ENCODE measurements at places on chromosomes 3 and 15.

GRCh38 chr3:189641776-189642175 lies 10.6 kb downstream of the TP63 start:
- no peak for DNase-seq

DNA sequence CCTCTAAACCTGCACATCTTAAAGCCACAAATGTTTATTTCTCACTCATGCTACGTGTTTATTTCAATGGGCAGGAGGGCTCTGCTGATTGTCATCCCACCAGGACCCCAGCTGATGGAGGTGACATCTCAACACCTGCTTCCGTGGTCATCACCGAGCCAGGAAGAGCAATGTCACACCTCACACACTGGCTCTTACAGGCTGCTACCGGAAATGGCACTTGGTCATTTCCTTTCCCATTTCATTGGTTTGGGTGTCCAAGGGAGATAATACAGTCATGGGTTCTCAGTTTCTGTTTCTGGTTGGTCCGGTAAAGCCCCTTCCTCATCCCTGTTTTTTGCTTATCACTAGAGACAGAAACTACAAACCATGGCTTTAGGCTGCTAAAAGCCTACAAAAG lies 41.9 kb downstream of the ABHD2 start:
- DNase-seq = no peak

DNA sequence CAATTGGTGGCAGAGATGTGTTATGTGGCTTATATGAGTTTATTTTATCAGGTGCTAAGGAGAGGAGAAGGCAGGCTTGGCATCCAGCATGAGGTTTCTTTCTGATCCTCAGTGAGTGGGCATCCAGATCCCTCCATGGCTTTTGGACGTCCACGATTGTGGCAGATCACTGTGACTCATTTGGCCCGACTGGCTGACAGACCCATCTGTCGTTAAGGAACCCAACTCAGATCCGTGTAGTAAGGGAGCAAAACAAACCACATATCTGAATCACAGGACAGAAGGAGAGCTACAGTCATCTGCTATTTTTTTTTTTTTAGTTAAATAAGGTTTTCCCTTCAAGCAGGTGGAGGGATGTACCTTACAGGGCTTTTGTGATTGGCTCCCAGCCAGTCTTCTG lies 197.0 kb upstream of the KCNH8 start:
- DNase-seq = no peak

DNA sequence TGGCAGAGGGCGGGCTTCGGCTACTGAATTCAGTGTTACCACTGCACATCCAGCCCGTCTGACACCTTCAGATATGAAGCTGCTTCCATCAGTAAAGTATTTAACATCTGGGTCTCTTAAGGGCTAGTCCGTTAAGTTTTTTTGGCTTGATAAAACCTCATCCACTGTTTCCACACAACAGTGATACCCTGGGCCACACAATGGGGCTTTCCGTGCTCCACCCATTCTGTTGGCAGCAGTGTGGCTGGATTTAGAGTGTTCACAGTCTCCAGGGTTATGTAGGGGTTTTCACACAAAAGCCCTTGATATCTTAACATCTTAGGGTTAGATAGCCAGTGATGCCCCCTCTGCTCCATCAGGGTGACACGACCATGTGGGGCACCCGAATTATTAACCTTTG lies 165.0 kb downstream of the STXBP5L start:
- no peak for DNase-seq

GRCh38 chr3:63090656-63091055 lies 187.5 kb upstream of the SYNPR start:
- no peak for DNase-seq

GRCh38 chr3:64895106-64895990 lies 207.5 kb upstream of the ADAMTS9 start:
- no peak for DNase-seq

DNA sequence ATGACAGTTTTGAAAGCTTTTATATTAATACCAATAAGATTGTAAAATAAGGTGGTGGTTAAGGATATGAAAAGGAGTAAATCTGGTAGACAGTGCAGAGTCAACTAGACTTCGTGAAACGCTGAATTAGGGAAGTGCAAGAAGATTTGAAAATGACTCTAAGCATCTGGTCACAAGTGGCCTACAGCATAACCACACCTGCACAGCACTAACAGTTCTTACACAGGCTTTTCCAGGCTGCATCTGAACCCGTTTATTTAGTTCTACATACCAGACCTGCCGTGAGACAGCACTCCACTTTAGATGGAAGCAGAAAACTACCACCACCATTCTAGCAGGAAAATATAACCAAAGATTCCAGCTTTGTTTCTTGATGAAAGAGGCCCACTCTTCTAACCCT lies 1.9 kb downstream of the DMXL2 start:
- DNase-seq = no peak

GRCh38 chr3:192373032-192373431 lies 354.3 kb downstream of the FGF12 start:
- DNase-seq = no peak

GRCh38 chr3:64408770-64409169 lies 183.5 kb upstream of the PRICKLE2 start:
- no peak for DNase-seq

DNA sequence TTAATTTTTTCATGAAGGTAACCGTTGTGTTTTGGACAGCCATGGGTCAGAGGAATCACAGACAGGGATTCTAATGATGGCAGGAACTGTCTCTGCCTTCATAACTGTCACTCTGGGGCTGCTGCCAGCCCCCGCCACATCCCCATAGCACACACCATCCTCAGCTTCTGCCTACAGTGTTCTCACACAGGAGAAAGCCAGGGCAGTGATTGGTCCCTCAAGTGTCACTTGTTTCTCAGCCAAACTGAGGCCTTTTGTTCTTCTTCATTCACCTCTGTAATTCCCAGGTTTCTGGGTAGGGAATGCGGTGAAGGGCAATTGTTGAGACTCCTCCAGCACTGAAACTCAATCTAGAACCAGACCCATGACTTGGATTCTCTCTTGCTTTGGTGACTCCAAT lies 65.4 kb upstream of the C3orf80 start:
- DNase-seq = no peak

DNA sequence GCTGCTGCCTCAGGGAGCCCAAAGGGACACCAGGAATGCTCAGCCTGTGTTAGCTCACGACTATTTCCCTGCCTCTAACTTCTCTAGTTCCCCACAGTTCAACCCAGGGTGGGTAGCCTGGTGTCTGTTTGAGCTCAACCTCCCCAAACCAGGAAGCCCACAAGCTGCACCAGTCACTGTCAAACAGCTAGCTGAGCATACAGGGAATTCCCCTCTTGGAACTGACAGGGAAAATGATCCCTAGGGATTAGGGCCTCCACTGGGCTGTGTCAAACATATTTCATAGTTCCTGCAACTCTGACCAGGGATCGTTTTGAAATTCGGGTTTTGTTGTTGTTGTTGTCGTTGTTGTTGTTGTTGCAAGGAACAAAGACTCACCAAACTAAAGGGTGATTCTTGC lies 147.1 kb upstream of the ICE2 start:
- no peak for DNase-seq
